ENCODE measurements at places on chromosomes 7 and 10.
A peak's percentile ranks its signal among the peaks of the same experiment; 100 is the strongest.

GRCh38 chr10:63477927-63478326 lies 12.2 kb upstream of the JMJD1C start:
- no peak for DNase-seq

GRCh38 chr7:36601601-36602000 lies 122.7 kb downstream of the AOAH start:
- DNase-seq, result no peak

GRCh38 chr7:43764807-43765491 lies 6.5 kb downstream of the BLVRA start:
- no peak for DNase-seq

DNA sequence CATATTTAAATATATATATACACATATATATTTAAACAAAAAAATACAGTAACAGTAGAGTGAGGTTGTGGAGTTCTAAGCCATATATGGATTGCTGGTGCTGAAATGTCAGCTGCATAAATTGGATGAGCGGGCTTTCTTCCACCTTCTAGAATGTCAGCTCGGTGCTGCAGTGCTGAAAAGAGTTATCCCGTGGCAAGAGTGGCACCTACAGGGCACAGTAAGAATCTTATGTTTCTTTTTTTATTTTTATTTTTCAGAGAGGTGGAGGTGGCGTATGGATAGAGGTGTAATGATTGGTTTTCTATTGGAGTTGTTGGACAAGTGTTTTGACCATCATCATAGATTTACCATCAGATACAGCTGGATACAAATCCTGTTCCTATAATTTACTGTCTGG lies 86.2 kb upstream of the DYNC1I1 start:
- peak; percentile 57 for DNase-seq

DNA sequence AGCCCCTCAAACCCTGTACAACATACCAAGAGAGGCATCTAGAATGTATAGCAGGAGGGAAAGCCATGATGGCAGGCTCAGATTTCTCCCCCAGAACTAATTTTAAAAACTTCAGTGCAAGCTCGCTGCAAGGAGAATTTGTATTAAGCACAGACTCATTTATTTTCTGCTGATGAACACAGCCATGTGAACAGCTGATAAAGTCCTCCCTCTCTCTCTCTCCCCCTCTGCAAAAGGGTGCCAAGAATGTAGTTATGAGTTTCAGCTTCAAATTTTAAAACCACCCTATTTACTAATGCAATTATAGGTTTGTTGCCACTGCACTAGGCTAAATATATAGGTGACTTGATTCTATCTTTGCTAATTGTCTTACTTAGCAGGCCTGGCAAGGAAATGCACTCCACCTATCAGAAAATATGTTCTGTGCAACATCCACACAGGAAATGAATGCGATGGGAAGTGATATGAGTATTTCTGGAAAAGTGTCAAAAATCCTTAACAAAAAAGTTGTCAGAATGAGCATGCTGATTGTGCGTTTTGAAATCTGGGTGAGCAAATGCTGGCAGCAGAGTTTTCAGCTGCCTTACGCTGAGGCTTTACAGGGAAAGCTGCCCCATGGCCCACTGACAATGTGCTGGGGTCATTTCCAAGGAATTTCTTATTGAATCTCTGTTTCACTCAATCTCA lies 43.4 kb upstream of the GHITM start:
- no peak for DNase-seq

GRCh38 chr7:158084555-158084954 lies 503.1 kb downstream of the PTPRN2 start:
- no peak for DNase-seq

GRCh38 chr10:13213163-13213562 lies 21.0 kb downstream of the UCMA start:
- no peak for DNase-seq

GRCh38 chr7:6614953-6615722 lies at the start of gene ZNF853:
TSS of gene ZNF853 (plus strand) at chr7:6615610. CDS start at chr7:6616175, 565 bp downstream.
- DNase-seq, result no peak

GRCh38 chr10:79380125-79380945 lies 33.1 kb downstream of the PPIF start:
- DNase-seq, result no peak

- no peak for DNase-seq
Observed at GRCh38 chr7:34075523-34076370, 170.4 kb downstream of the BMPER start.

DNA sequence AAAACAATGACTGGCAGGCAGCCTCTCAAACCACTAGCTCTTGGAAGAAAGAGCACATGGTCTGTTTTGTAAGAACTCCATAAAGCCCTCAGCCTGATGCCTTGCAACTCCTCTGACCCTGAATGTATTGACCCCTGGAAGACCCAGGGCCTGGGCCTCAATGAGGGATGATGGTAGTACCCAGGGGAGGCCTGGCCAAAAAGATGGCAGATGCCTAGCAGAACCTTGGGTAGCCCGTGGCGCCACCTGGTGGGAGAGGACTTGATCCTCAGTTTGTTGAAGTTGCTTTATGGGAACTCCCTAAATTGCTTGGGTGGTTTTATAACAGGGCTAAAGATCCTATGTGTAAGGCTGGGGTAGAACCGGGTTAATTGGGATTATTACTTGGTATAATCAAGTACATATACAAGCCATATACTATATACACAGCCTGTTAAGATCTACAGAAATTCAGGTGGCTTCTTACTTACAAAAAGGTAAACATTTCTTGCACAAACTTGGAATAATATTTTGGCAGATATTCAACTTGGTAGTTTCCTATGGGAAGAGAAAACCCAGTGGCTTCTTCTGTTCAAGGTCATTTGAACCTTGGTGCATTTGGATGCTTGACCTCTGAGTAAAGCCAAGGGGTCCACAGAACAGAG lies 95.8 kb upstream of the CACUL1 start:
- DNase-seq, result peak; percentile 41

DNA sequence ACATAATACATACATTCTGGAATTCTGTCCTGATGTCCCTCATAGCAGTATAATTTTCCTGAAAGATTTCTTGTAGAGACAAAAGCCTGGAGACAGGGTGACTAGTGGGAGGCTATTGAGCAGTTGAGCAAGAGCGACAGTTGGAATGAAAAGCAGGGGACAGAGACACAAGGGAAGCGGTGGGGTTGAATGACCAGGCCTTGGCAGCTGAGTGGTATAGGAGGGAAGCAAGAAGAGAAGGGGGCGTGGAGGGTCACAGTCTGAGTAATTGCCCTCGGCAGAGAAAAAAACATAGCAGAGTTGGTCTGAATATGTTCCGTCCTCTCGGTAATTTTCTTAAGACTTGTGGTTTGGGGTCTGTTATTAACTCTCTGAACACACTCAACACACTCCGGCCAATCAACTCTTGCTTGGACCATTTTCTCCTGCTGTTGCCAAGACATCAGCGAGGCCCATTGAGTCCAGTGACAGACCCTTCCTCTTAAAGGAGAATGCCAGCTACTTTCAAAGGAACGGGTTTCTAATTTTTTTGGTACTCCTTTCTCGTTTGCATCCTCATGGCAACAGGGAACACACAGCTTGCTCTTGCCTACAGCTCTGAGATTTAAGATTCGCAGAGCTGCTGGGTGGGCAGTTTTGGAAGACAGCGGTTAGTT lies 5.3 kb upstream of the ACTR3B start:
- DNase-seq, result no peak

DNA sequence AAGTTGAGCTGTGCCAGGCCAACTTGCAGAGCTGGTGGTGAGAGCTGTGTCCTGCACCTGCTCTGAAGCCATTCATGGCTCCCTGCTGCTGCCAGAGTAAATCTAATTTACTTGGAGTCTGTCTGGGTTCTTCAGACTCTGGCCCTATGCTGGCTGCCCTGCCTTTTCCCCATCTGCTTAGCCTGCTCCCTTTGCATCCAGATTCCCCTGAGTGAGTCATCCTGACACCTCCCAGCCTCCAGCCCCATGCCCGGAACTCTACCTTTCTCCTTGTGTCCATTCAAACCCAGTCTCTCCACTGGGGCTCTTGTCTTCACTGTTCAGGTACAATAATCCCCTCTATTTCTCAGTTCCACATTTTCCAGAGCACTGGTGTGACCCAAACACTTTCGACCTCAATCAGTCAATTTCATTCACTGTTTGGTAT lies 434.4 kb upstream of the ZMIZ1 start:
- DNase-seq, result no peak

GRCh38 chr10:934746-935406 lies 3.4 kb upstream of the LARP4B start:
- DNase-seq, result no peak

DNA sequence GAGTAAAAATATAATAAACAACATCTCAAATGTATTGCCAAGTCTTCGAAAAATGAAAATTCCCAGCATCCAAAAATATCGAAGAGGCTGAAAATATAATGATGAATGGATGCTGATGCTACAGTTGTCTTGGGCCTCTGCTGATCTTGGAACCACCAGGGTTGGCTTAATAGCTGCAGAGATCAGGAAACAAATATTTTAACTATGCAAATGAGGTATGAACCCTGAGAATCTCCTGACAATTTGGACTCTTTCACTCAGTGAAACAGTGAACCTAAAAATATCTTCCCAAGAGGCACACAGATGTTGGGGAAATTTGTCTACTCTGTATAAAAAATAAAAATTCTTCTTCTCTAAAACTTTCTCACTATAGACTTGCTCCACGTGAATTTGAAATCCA lies 97.7 kb upstream of the EGFR start:
- no peak for DNase-seq

DNA sequence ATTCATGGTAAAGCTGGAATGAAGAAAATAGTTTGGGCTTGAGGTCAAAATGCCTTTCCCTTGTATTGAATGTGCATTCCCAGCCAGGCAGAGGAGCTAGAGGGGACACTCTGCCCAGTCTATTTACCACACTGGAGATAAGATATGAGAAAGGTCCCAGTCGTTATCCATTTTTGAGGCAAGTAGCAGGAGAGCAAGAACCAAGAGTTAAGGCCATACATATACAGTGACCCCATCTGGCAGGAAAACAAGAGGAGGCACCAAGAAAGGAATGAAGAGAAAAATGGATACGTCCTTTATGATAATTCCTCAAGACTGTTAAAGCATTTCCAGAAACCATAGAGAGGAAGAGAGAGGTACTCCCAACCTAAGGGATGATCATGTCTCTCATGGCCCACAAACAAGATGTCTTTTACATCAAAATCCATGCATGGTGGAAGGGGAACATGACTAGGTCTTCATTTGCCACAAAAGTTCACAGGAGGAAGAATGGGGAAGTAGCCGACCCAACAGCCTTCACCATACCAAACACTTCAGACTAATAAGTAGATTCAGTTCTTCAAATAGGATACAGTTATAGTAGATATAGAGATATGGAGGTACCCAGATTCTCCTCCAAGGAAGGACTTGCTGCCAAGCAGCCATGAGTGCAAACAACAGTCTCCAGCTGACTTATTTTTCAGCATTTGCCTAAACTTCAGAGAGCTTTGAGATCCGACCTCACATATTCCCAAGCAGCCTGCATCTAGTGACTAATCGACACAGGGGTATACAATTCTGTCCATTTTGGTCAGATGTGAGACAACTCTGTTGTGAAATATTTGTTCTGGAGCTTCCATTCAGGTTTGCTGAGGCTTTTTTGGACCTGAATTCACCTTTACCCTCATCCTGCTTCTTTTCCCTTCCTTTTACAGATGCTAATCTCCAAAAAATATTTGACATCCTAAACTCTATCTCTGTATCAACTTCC lies 61.1 kb upstream of the CCDC71L start:
- DNase-seq, result no peak

DNA sequence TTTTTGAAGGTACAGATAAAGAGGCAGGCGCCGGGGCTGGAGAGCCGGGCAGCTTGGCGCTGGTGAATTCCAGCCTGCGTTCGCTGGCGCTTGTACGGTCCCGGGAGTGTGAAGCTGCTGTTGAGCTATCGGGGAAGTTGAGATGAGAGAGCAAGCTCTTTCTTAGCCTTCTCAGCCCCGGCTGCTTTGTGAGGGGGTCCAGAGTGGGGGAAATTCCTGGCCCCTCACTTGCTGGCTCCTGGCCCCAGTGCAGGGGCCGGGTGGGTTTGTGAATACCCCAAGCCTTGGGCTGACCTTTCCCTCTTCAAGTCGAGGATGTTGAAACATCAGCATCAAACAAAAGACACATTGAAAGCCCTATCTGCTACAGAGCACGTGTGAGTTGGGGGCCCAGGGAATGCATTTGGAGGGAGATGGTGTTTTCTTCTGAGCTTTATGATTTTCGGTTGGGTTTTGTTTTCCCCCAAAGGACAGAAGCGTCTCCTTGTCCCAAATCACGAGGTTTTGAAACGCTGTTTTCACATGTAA lies 2.7 kb downstream of the ZMIZ1 start:
- no peak for DNase-seq

DNA sequence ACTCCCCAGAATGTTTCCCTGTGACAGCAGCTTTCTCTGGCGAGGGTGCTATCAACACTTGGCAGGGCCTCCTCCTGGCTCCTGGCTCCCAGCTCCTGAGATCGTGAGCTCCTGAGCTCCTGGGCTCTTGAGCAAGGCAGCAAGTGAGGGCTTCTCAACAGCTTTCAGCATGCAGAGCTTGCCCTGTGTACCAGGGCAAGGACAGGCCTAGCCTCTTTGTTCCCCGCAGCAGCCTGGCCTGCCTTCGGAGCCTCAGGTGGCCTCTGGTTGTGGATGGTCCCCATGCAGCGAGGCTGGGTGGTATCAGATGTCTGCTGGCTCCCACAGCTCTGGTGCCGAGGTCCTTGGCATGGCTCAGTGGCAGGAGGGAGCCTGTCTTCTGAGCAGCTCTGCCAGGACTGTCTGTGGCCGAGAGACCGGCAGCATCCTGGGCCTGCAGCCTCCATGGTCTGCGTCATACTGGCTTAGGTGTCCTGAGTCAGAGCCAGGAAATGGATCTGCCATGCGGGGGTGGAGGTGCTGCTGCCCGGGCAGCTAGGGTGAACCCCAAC lies 44.2 kb downstream of the ZMIZ1 start:
- peak; percentile 33 for DNase-seq

DNA sequence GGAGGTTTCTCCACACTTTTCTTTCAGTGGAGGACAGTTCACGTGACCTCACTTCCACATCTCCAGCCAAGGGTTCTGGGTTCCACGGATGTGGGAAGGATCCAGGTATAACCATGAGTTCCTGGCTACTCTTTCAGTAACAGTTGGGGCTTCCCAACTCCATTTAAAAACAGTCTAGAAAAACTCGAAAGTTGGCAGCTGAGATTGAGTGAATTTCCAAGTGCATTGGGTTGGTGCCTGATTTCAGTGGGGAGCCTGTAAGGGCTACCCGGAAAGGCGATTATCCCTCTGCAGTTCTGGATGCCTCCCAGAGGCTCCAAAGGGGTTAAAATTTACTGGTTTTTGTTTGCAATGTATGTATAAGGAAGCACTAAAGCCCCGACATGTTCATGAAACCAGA lies 24.3 kb downstream of the LHFPL3 start:
- no peak for DNase-seq

DNA sequence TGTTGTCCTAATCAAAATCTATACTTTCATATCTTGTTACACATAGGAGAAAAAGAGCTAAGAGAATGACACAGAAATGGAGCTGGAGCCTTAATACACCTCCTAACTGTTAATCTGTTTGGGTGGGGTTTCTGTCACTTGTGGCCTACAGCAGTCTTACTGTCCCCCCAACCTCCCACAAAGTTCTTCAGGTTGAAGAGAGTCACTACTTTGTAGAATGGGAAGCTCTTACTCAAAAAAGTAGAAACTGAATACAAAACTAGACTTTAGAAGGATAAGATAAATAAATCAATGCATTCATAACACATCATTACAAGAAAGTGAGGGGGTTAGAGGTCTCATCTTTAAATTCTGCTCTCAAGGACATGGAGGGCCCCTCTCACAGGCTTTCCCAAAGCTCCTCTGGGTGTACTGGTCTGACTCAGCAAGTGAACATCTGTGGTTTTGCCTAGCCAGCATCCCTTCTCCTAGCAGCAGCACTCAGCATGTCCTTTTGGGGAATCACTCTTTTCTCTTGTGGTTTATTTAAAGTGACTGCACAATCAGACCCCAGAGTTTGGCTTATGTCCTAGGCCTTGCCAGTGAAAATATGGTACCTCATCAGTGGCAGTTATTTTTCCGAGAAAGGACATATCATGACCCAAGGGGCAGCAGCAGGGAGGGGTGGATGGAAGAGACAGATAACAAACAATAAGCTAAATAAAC lies 2.0 kb upstream of the BLVRA start:
- no peak for DNase-seq
